Stimulated activated CD4-positive, alpha-beta T cell treated with anti-CD3 and anti-CD28 coated beads, Interleukin-4, amount 100 ng/mL, for 4 hours (primary cell): ENCODE measurements at places on chromosomes 16 and 17.

DNA sequence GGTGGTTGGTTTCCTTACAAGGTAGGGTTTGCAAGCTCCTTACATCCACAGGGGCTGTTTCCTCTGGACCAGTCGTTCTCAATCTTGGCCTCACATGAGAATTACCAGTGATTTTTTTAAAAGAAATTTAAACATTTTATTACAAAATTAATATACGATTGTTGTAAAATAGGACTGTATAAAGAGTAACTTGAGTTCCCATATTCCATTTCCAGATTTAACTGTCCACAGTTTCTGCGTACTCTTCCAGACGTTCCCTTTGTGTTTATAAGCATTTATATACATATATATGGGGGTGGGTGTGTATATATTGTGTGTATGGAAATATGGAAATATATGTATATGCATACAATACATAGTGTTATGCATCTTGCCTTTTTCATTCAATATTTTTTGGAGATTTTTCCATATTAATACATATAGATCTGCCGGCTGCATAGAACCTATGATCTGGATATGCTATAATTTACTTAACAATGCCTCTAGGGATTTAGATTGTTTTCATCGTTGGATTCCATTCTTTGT is 31.5 kb downstream of the HLF start:
- DNase-seq, result no peak

DNA sequence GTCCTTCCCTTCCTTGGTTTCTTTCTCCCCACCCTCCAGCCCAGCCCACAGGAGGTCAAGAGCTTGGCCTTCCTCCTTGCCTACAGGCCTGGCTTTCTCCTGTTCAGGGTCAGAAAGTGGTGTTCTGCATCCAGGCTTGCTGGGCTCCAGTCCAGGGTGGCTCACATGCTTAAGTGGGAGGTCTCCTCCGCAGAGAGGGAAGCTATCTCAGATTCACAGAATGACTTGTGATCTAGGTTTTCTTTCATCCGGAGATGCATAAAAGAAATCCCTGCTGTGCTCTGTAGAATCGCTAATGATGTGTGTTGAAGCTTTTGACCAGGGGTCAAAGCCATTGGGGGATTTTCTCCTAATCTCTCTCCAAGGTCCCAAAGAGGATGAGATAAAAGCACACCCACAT is 382.3 kb upstream of the EEF2KMT start:
- no peak for DNase-seq

DNA sequence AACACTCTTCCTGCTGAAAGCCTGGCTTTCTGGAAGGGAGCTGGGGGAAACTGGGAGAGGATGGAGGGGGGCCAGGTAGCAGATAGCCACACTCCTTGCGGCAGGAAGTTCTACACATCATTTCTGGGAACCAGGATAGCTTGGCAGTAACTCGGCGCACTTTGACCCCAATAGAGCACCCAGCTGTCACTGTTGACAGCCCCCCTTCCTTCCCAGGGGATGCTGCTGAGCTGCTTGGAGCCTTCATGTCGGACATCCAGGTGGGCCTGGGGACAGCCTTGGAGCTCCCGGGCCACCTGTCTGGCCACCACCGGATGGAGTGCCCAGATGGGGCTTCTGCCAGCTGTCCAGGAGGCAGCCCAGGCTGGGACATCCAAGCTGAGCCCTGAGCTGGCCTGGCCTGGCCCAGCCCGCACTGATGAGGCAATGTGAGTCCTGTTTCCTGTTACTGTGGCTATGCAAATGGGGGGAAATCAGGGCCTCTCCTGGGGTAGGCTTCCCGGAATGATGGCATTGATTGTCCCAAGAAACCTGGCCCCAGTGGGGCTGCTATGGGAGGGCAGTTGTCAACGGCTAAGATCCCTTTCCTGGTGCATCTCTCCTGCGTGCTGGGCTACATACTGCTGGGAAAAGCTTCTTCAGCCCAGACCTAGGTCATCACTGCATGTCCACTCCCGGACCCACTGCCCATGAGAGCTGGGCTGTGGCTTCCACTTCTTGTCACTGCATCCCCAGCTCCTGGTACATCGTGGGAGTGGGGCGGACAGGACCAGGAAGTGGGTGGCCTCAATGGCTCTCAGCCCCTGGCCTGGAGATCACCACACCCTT is 50.0 kb downstream of the SOCS1 start:
- DNase-seq, result no peak

- peak; percentile 19 for DNase-seq
Observed at GRCh38 chr17:75517297-75517865, 1.1 kb downstream of the TSEN54 start.

DNA sequence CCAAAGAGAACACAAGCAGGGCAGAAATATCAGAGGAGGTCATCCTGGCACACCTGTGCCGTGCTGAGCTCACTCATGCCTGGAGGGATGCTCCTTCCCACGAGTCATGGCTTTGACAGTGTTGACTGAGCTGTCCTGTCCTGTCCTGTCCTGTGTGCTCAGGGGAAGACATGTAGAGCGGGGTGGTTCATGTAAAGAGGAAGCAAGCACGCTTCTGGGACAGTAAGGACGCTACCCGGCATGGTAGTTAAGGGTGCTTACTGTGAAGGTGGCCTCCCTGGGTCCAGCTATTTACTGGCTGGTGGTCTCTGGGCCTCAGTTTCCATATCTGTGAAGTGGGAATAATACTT is 398 bp downstream of the LGALS9 start:
- DNase-seq, result no peak

DNA sequence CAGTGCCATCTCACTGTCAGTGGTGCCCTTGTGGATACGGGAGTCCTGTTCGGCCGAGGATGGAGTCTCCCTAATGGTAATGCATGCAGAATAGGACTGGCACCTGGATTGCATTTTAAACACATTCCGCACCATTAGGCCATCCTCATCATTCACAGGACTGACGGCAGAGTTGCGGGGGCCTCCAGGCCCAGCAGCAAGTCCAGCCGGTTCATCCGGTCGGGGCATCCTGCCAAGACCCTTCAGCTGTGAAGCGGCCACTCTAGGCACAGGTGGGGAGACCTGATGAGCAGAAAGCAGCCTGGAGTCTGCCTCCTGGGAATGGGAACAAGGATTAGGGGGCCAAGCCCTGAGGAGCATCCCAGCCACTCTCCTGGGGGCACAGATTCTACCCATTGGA is 90.3 kb upstream of the XYLT1 start:
- DNase-seq, result no peak

GRCh38 chr16:73014768-73015167 is 33.2 kb downstream of the ZFHX3 start:
- DNase-seq, result no peak
